ENCODE measurements at places on chromosomes 6 and 20.

DNA sequence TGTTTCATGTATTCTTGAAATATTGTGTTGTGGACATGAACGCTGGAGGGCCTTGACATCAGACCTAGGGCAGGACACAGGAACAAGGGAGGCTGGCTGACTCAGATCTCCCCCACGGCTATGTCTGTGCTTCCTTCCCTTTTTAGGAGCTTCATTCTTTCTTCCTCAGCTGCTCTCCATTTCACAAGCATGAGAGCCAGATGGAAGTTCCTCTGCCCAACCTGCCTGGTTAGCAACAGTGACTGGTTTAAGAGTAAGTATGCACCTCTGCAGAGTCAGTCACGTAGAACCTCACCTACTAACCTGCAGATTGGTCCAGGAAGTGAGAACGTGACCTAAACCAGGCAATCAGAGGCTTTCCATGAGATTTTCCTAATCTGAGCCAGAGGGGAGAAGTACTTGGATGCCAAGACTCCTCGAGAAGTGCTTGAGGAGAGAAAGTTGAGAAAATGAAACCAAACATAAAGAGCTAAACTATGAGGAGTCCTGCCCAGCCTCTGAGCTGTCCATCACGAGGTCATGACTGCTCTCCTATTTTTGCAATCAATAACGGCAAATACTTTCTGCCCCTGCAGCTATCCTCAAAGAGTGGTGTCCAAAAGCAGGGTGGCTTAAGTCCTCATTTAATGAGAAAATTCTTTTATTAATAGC lies 465.2 kb upstream of the CITED2 start:
- DNase-seq: no peak

DNA sequence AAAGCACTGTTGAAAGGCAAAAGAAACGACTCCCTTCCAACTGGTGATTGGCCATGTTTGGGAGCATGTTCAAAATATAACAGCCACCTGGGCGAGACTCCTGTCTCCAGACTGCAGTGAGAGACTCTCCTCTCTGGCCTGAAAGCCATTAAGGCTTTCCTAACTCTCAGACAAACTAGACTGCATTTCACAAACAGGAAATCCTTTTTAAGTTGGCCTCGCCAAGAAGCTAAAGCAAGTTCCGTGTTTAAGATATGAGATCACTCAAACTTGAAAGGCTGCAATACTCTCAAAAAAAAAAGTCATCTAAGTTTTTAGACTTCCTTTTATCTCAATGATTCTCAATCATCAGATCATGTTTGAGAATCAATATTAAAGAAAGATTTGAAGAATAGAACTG lies 117.0 kb downstream of the TFAP2A start:
- DNase-seq: no peak

- no peak for DNase-seq
These were observed 81.1 kb upstream of the AGPAT4 start for GRCh38 chr6:161354956-161355355.

- no peak for DNase-seq
These were observed 116.3 kb downstream of the ANKRD60 start for GRCh38 chr20:58112017-58112781.

DNA sequence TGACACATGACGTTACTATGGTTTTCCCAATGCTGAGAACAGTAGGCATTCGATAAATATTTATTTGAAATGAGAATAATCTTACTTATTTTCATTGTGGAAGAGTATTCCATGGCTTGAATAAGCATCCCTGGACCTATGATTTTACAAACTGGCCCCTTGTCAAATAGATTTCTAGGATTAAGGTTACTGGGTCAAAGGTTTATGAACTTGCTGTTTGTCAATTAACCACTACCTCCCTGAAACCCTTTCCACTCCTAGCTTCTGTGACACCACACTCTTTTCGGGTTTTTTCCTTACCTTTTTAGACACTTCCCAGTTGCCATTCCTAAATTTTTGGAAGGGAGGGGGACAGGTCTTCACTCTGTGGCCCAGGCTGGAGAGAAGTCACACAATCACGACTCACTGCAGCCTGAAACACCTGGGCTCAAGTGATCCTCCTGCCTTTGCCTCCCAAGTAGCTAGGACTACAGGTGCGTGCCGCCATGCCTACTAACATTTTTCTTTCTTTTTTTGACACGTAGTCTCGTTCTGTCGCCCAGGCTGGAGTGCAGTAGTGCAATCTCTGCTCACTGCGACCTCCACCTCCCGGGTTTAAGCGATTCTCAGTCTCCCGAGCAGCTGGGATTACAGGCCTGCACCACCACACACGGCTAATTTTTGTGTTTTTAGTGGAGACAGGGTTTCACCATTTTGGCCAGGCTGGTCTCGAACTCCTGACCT lies 5.1 kb upstream of the SRSF6 start:
- no peak for DNase-seq

GRCh38 chr20:25341716-25342680 lies 48.6 kb downstream of the ABHD12 start:
- DNase-seq: no peak

- DNase-seq: no peak
These were observed 108.5 kb upstream of the NHSL1 start for GRCh38 chr6:138607478-138608433.

DNA sequence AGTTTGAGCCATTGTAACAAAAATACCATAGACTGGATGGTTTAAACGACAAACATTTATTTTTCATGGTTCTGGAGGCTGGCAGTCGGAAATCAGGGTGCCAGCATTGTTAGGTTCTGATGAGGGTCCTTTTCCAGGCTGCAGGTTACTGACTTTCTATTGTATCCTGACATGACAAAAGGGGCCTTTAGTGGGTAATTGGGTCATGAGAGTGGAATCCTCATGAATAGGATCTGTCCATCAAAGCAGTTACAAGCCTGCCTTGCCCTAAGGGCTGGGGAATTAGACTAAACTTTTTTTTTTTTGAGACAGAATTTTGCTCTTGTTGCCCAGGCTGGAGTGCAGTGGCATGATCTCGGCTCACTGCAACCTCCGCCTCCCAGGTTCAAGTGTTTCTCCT lies 347.9 kb upstream of the TSHZ2 start:
- DNase-seq: no peak

DNA sequence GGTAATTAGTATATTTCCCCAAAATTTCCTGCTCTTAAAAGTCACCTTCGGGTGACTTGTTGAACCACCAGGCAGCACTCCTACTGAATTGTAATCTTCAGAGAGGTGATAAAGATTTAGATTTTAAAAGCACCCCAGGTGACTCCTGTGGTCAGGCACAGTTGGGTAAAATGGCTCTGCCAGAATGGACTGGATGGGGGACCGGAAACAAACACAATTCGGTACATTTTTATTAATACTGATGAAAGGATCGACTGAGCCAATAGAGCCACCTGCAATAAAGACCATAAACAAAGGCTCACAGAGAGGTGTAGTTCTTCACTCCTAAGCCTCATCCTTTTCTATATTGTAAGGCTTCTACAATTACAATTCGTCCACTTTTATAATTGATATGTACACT lies 19.6 kb upstream of the FAM83C start:
- no peak for DNase-seq

GRCh38 chr6:22020299-22021003 lies 276.4 kb downstream of the PRL start:
- no peak for DNase-seq

- peak; percentile 23 for DNase-seq
These were observed 76.5 kb downstream of the EFHC1 start for GRCh38 chr6:52496631-52497030.

DNA sequence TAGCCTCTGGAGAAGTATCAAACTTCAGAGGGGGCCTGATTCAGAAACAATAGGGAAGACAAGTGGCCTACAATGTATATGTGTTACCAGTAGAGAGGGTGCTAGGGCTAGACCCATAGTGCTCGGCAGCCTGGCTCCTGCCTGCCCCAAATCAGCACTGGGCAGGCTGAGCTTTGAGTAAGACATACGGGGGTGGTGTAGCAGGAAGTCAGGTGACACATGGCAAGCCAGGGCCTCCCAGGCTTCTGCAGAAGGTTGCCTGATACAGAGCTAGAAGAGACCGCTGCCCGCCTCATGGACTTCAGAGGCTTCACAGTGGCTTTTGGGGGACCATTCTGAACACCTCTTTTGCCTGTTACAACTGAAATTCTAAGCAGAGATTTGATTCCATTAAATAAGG lies 43.4 kb downstream of the RALY start:
- no peak for DNase-seq

GRCh38 chr20:5657190-5657875 lies 92.9 kb upstream of the SHLD1 start:
- DNase-seq: no peak

DNA sequence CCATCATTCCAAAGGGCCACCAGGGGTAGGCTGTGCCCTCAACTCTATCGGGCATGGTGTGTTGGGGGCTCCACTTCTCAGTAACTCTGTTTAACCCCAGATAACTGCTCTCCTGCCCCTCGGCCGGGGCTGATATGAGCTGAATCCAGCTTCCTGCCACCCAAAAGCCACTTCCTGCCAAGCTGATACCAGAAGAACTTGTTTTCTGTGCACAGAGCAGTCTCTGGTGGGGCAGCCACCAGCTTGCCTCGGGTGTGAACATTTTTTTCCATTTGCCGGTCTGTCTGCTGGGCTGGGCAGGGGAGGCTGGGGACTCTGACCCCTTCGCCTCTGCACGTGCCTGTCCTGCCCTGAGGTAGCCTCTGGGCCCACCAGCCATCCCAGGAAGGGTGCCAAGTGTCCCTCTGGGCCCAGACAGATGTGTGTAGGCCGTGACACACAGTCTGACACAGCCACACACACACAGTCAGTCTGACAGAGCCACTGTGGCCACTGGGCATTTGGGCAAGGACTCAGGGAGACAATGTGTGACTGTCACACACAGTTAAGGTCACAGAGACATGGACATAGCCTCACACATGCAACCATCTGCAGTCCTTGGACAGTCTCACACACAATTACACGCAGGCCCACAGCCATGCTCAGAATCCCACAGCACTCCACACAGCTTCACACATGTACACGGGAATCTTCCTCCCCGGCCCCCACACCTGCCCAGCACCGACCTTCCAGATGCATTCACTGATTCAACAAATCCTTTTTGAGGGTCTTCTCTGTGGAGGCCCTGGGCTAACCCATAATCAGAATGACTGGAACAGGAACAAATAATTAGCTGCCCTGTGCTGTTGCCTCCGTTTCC lies 45.1 kb downstream of the NOL4L start:
- DNase-seq: no peak

DNA sequence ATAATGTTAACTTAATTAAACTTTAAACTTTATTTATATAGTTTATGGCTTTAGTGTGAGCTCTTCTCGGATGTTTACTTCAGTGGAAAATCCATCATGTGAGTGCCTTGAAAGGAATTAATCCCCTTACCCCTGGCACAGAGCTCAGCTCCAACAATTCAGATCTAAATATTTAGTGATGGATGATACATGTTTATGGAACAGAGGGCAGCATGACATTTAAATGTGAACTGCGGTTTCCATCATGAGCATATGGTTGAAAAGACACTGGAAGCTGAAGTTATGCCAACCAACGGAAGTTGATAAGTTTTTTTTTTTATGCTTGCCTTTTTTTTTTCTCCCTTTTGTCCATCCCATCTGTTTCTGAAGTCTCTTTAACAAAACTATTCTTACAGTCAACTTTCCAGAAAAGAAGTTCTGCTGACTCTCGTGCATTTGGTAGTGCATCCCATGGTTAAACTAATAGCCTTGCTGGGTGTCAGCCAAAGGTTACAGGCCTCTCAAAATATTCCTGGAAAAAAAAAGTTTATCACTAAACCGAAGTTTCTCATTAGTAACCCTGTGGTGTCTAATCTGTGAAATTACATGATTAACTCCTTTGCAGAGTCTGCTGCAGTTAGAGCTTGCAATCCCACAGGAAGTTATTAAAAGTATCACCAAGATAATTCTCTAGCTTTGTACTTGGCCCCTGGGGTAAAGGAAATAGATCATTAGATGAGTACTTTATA lies 243.9 kb upstream of the TCF21 start:
- no peak for DNase-seq

- DNase-seq: no peak
These were observed 137.7 kb upstream of the HDDC2 start for GRCh38 chr6:125439512-125439911.

GRCh38 chr6:1709234-1709641 lies 99.5 kb downstream of the FOXC1 start:
- no peak for DNase-seq

DNA sequence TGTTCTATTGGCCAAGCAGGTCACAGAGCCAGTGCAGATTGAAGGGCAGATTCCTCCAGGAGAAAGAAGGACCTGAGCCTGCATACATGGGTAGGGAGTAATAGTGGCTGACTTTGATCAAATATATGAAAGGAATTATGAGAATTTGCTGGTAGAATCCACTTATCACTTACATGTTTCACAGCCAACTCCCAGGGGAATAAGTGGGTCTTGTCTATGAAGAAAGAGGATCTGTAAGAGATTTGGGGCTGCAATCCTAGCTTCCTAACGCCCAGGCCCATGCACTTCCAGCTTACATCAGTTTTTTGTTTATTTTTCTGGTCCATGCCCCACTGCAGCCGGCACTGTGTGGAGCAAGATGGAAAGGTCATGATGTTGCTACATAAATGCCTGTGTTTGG lies 107.9 kb upstream of the SYNDIG1 start:
- no peak for DNase-seq

DNA sequence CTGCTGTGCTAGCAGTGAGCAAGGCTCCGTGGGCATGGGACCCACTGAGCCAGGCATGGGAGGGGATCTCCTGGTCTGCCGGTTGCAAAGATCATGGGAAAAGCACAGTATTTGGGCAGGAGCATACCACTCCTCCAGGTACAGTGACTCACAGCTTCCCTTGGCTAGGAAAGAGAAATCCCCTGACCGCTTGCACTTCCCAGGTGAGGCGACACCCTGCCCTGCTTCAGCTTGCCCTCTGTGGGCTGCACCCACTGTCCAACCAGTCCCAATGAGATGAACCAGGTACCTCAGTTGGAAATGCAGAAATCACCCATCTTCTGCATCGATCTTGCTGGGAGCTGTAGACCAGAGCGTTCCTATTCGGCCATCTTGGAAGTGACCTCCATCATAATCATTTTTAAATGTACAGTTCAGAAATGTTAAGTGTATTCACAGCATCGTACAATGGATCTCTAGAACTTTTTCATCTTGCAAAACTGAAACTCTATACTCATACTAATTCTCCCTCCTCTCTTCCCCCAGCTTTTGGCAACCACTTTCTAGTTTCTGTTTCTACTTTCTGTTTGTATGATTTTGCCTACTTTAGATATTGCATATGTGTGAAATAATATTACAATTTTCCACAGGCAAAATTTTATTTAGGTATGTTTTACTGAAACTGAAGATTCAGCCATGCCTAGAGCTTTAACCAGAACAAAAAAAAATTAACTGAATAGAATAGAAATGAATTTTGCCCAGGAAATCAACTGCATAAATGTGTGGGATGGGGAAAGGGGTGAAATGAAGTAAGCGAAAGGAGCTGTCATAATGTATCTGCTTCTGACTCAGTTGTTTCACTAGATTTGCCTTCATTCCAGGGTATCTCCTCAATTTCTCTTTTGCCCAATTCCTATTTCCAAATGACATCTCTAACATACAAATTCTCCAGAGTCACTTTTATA lies 100.0 kb downstream of the RWDD2A start:
- no peak for DNase-seq

DNA sequence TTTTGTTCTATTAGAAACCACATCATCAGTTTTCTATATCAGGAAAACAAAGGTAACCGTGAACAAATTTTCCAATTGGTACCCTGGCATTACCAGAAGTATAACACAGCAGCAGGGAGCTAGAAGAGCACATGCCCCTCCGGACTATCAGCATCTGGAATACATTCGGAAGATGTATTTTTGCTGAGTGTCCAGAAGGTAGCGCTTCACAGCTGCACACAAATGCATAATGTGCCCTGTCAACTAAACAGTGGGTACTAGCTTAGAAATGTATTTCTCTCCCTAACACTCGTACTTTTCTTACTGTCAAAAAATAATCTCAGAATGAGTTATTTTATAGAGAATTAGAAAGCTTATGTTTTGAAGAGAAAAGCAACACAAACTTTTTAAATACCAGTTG lies 77.6 kb downstream of the HUS1B start:
- no peak for DNase-seq

Measured in memory B cell (primary cell).